ENCODE measurements at places on chromosomes 2 and 18. TPM values are rescaled to one million over a fixed set of nuclear protein-coding genes. Genes with fewer than 3 reads are reported as not detected.

The RTP5 gene
- total RNA-seq: 1.3 TPM

The PSMA8 gene
- total RNA-seq: not detected

The MPPE1 gene
- total RNA-seq: 21.6 TPM

The SLC39A6 gene
- 160 TPM for total RNA-seq

The ALPP gene
- not detected for total RNA-seq

The ERICH2 gene
- total RNA-seq: not detected

The FAM117B gene
- 29.9 TPM for total RNA-seq

The FAM237A gene
- total RNA-seq: not detected

The TWSG1 gene
- total RNA-seq: 25.5 TPM

The PRADC1 gene
- 6.4 TPM for total RNA-seq

The GPR35 gene
- total RNA-seq: 2.4 TPM

The NPPC gene
- total RNA-seq: 2.0 TPM

The GPD2 gene
- 62.2 TPM for total RNA-seq

The PKDCC gene
- total RNA-seq: 30.9 TPM

The LDLRAD4 gene
- total RNA-seq: 81.6 TPM

The AQP12A gene
- not detected for total RNA-seq

The TFCP2L1 gene
- total RNA-seq: 0.45 TPM

The CNOT9 gene
- total RNA-seq: 40.7 TPM

The SP5 gene
- total RNA-seq: 17.5 TPM

The GPR45 gene
- 1.5 TPM for total RNA-seq

The BCL2 gene
- total RNA-seq: 33.4 TPM

The DCC gene
- total RNA-seq: 66.4 TPM

The MAP3K19 gene
- 3.1 TPM for total RNA-seq

The NEUROD1 gene
- total RNA-seq: 69.3 TPM

The PLA2R1 gene
- 11.9 TPM for total RNA-seq

The MC2R gene
- total RNA-seq: not detected

The RETREG2 gene
- total RNA-seq: 42.8 TPM

The C2orf72 gene
- 16.1 TPM for total RNA-seq

The SERPINE2 gene
- total RNA-seq: 42.3 TPM

The LIMS2 gene
- 3.3 TPM for total RNA-seq

The NOP58 gene
- total RNA-seq: 66.8 TPM

The FAM110C gene
- total RNA-seq: 2.9 TPM

The MTIF2 gene
- total RNA-seq: 14.6 TPM

The KIF5C gene
- 340 TPM for total RNA-seq

The ZNF396 gene
- total RNA-seq: 3.8 TPM

The GBX2 gene
- 4.4 TPM for total RNA-seq

The SNX17 gene
- total RNA-seq: 42.2 TPM
